ENCODE measurements at places on chromosomes 13 and 19. TPM values are rescaled to one million over a fixed set of nuclear protein-coding genes. Genes with fewer than 3 reads are reported as not detected.

Gene CBARP
- total RNA-seq, result 6.8 TPM

Gene PTGIR
- total RNA-seq, result 6.7 TPM

Gene ITGBL1
- total RNA-seq, result 71.8 TPM

Gene OR7C1
- not detected for total RNA-seq

Gene CDC34
- total RNA-seq, result 148 TPM

Gene OR7A5
- total RNA-seq, result not detected

Gene SHD
- total RNA-seq, result not detected

Gene ZNF506
- 6.6 TPM for total RNA-seq

Gene MEDAG
- total RNA-seq, result 34.4 TPM

Gene ELSPBP1
- not detected for total RNA-seq

Gene MEF2B
- total RNA-seq, result 0.22 TPM

Gene TPTE2
- total RNA-seq, result not detected

Gene DPF1
- total RNA-seq, result 0.88 TPM

Gene SHANK1
- 4.9 TPM for total RNA-seq

Gene ZNF772
- 13.1 TPM for total RNA-seq

Gene OR10H2
- not detected for total RNA-seq

Gene TTC9B
- not detected for total RNA-seq

Gene POU2F2
- total RNA-seq, result 17.3 TPM

Gene CPB2
- not detected for total RNA-seq

Gene C19orf81
- total RNA-seq, result not detected

Gene RNF113B
- not detected for total RNA-seq

Gene CACNA1A
- total RNA-seq, result 3.6 TPM

Gene ISOC2
- total RNA-seq, result 116 TPM

Gene RXFP2
- 0.14 TPM for total RNA-seq

Gene WDR18
- total RNA-seq, result 58.2 TPM

Gene TOMM40
- 144 TPM for total RNA-seq

Gene SULT2B1
- 0.22 TPM for total RNA-seq

Gene TUBA3C
- total RNA-seq, result not detected

Gene HRC
- total RNA-seq, result not detected

Gene ZSCAN4
- total RNA-seq, result 0.22 TPM

Gene MBD3L4
- total RNA-seq, result not detected

Gene FLT1
- total RNA-seq, result 94.3 TPM

Gene CRX
- not detected for total RNA-seq

Gene EPS8L1
- total RNA-seq, result 0.88 TPM

Gene FGF21
- not detected for total RNA-seq

Gene KLC3
- 0.22 TPM for total RNA-seq

Gene HSPB6
- total RNA-seq, result 11.6 TPM

Gene HPN
- not detected for total RNA-seq

Gene GET3
- 105 TPM for total RNA-seq

Gene TLE5
- total RNA-seq, result 307 TPM

Gene PSG2
- not detected for total RNA-seq

Gene RNF6
- 50.3 TPM for total RNA-seq

Gene APBA3
- total RNA-seq, result 27.8 TPM

Gene ZNF135
- 2.7 TPM for total RNA-seq

Gene PCSK4
- total RNA-seq, result 3.5 TPM

Gene SIX5
- 10.1 TPM for total RNA-seq

Gene PBX4
- not detected for total RNA-seq

Gene COLGALT1
- total RNA-seq, result 201 TPM

Gene ZNF835
- under 0.01 TPM for total RNA-seq

Gene ERICH6B
- not detected for total RNA-seq

Gene ZNF471
- 1.7 TPM for total RNA-seq

Gene TFDP1
- total RNA-seq, result 117 TPM

Gene SYT5
- total RNA-seq, result not detected

Gene CLEC11A
- 11.5 TPM for total RNA-seq

Gene LRG1
- under 0.01 TPM for total RNA-seq
